Activated CD4-positive, alpha-beta T cell treated with anti-CD3 and anti-CD28 coated beads for 48 hours (primary cell): ENCODE measurements at places on chromosomes 2 and 18.
A peak's percentile ranks its signal among the peaks of the same experiment; 100 is the strongest.

GRCh38 chr2:45851576-45852304, 200.3 kb downstream of the PRKCE start:
- DNase-seq: no peak

- no peak for DNase-seq
These were observed 222.9 kb downstream of the EIPR1 start for GRCh38 chr2:3154700-3155099.

GRCh38 chr2:27728081-27728858, 43.2 kb upstream of the MRPL33 start:
- DNase-seq: no peak

- DNase-seq: no peak
These were observed 11.6 kb upstream of the ITGA6 start for GRCh38 chr2:172415865-172416183.

- DNase-seq: no peak
These were observed 51.1 kb downstream of the NABP1 start for GRCh38 chr2:191728750-191729624.

DNA sequence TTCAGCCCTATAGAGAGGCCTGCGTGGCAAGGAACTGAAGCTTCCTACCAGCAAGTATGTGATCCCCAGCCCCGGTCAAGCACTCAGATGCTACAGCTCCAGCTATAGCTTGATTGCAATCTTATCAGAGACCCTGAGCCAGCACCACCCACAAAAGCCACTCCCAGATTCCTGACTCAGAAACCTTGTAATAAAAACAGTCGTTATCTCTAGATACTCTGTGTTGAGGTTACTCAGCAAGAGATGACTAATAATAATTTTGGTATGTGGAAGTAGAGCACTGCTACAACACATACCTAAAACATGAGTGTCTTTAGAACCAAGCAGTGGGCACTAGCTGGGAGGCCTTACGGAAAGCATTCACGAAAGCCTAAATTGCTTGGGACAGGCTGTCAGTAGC, 216.9 kb downstream of the UXS1 start:
- DNase-seq: peak; percentile 48

DNA sequence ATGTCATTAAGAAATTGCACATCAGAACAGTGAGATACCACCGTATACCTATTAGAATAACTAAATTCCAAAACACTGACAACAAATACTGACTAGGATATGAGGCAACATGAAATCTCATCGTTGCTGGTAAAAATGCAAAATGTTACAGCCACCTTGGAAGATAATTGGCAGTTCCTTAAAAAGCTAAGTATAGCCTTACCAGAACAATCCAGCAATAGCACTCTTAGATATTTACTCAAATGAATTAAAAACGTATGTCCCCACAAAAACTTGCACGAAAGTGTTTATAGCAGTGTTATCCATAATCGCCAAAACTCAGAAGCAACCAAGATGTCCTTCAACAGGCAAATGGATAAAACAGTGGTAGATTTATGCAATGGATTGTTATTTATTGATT, 241.7 kb downstream of the EPHA4 start:
- DNase-seq: no peak

DNA sequence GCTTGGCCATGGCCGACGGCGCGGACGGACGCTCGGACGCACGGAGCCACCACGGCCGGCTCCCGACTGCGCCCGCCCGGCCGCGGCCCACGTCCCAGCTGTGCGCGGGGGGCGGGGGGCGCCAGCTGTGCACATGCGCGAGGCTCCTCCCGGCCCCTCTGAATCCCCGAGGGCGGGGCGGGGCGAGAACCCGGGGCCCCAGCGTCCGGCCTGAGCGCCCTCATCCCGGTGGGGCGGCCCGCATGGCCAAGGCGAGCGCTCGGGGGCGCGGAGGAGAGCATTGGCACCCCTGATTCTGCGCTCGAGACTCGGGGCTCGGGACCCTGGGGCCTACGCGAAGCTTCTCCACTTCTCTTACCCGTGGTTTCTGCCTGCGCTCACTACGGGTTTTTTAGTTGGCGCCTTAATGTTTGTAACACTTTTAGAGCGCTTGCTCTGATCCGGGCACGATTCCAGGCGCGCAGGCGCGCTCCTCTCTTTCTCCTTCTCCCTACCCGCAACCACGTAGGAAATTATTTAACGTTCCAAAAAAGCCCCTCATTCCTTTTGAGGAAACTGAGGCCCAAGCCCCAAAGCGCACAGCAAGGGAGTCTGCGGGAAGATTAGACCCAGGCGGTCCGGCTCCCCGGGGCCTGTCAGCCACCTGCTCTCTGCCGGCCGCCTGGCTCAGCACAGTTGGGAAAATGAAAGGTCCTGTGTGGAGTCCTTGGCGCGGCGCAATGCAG, at the start of gene PXDN:
Gene PXDN, minus strand, starts transcription at position 70 of the 725 bp plus-strand sequence. Its CDS starts 60 bp downstream, at position 10.
- DNase-seq: no peak

DNA sequence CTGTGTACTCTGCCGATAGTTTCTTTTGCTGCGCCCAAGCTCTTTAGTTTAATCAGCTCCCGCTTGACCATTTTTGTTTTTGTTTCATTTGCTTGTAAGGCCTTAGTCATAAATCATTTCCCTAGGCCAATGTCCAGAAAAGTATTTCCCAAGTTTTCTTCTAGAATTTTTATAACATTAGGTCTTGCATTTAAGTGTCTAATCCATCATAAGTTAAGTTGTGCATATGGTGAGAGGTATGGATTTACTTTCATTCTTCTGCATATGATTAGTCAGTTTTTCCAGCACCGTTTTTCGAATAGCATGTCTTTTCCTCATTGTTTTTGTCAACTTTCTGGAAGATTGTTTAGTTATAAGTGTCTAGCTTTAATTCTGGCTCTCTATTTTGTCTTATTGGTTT, 484.8 kb upstream of the CNTNAP5 start:
- no peak for DNase-seq

DNA sequence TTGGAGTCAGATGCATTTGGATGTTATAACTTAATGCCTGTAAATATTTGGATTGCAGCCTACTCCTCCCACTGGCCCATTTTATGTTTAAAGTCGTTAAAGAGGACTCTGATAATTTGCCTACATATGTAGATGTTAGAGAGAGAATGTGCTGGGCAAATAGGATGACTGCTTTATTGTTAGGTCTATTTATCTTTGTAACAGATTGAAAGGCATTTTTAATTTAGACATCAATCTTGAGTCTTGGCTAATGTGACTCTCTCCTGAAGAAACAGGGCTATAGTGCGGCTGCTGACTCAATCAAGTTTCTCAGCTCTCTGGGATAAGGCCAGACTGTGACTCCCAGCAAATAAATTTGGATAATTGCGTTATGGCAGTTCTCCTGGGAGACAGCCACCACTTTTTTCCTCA, 1101.4 kb downstream of the CBLN2 start:
- DNase-seq: no peak

GRCh38 chr18:75728621-75729020, 301.1 kb upstream of the SMIM21 start:
- DNase-seq: no peak

DNA sequence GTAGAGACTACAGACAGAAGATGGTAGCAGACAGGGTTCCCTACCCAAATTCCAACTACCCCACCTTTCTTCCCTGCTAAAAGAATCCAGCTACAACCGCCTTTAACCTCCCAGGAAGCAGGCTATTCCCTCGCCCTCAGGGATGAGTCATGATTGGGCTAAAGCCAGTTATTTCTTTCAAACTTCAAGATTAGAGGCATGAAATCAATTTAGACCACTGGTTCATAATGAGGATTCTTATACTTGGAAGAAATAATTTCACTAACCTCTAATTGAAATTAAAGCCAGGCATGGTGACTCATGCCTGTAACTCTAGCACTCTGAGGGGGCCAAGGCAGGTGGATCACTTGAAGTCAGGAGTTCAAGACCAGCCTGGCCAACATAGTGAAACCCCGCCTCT, 20.0 kb downstream of the TRIP12 start:
- no peak for DNase-seq
